ENCODE measurements at places on chromosomes 11 and 22.

DNA sequence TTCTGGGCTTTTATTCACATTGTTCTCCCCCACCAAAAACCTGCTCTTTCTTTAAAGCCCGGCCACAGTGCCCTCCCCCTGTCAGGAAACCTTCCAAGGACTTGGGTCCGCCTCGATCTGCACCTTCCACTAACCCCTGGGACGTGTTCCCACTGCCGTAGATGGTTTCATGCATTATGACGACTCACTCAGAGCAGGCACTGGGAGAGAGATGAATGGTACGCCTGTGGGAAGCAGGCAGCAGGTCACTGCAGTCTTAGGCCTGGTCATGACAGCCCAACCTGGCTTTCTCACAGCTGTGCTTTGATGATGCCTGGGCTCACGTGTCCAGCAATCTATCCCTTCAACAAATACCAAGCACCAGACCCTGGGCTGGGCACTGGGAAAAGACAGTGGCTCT lies 115.7 kb downstream of the WNT7B start:
- no peak for DNase-seq

DNA sequence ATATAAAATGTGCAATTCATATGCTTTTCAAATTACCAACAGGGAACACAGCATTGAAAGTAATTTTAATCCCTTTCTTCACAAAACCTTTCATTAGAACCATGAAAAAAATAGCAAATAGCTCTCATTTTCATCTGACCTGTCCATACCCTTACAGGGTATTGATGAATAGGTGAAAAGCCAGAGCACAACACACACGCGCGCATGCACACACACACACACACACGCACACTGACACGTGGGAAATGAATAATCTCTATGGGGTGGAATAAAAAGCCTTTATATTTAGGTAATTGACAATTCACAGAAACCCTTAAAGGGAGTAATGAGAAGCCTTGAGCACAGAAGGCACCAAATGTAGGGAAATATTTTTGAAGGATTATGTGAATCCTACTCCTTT lies 76.2 kb upstream of the POU2AF2 start:
- no peak for DNase-seq

DNA sequence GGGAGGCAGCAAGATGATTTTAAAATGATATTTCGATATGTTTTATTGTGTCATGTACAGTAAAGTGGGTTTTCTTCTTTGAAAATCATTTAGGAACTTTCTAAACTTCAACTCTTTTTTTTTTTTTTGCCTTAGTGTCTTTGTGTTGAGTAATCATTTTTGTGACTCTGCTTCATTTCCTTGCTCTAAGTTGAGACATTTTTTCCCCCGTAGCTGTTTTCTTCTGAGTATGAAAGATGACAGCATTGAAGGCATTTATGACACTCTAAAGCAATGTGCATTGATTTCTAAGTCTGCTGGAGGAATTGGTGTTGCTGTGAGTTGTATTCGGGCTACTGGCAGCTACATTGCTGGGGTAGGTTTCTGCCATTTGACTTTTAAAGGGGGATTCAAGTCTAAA lies 23.5 kb downstream of the RRM1 start:
- no peak for DNase-seq

- no peak for DNase-seq
Measured at GRCh38 chr11:12219757-12220156, 109.4 kb downstream of the MICAL2 start.

GRCh38 chr22:41544671-41545476 lies 604 bp upstream of the POLR3H start:
- DNase-seq = no peak

DNA sequence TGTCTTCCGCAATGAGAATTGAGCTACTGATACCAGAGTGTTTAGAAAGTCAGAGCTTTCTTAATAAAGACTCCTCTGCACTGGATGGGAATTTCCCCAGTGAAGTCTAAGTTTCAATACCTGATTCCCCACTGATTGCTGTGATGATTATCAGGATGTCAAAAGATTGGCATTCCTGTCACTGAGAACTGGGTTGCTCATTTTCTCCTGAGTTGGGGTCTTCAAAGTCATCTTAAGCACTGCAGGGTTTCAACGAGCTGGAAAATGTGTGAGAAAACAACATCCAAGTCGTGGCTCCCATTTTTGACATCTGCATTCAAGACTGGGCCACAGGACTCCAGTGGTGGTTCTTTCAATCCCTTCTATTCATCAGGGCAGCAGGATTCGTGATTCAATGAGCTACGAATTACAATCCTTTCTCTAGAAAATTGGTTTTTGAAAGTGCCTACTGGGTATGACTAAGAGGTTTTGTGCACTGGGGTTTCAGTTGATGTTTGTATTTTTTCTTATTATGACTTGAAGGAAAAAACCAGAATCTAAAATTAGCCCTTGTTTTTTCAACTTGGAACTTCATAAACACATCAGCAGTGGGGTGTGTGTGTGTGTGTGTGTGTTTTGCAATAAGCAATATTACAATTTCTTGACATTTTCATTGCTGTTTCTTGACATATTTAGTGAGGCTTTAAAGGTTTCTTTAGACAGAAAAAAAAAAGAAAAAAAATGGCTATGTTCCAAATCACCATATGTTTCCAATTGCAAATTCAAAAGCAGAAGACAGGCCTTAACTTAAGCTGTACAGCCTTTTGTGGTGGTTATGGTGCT lies 233.0 kb downstream of the FAM76B start:
- DNase-seq = no peak

- no peak for DNase-seq
Measured at GRCh38 chr11:15227011-15227410, 112.3 kb downstream of the INSC start.

GRCh38 chr11:118883368-118884071 lies at the start of gene CXCR5:
TSS of gene CXCR5 (plus strand) at chr11:118883892. CDS start at chr11:118883942, 50 bp downstream.
- no peak for DNase-seq

All from HT-29 (cell line).